Activated CD4-positive, alpha-beta T cell treated with anti-CD3 and anti-CD28 coated beads, Interleukin-2, amount 10 ng/mL, durations not matched to agents 24 days and 14 days (primary cell): ENCODE measurements at places on chromosomes 1 and 21. TPM values are rescaled to one million over a fixed set of nuclear protein-coding genes. Genes with fewer than 3 reads are reported as not detected.

Gene ADORA1
- not detected in 2 replicates for total RNA-seq

Gene KLF17
- not detected in 2 replicates for total RNA-seq

Gene S100A13
- 3.1 and 3.2 TPM in 2 replicates for total RNA-seq

Gene CD1C
- 0.45 and 0.65 TPM in 2 replicates for total RNA-seq

Gene COL6A1
- 0.40 and 0.47 TPM in 2 replicates for total RNA-seq

Gene GPR153
- total RNA-seq = 1.3 and 1.7 TPM in 2 replicates

- peak; percentile 83 for DNase-seq
Observed at GRCh38 chr1:172658871-172659453, at the start of gene FASLG. FASLG (plus strand) TSS chr1:172659103; CDS start chr1:172659202, 99 bp downstream.

GRCh38 chr1:59892841-59893811 lies 33.4 kb downstream of the CYP2J2 start:
- DNase-seq = no peak

- peak; percentile 69 for DNase-seq
Observed at GRCh38 chr1:198771563-198772153, 132.8 kb downstream of the PTPRC start.

GRCh38 chr1:219050822-219051125 lies 122.9 kb upstream of the LYPLAL1 start:
- no peak for DNase-seq

- DNase-seq = no peak
Observed at GRCh38 chr1:167748906-167749305, 27.1 kb downstream of the MPZL1 start.

DNA sequence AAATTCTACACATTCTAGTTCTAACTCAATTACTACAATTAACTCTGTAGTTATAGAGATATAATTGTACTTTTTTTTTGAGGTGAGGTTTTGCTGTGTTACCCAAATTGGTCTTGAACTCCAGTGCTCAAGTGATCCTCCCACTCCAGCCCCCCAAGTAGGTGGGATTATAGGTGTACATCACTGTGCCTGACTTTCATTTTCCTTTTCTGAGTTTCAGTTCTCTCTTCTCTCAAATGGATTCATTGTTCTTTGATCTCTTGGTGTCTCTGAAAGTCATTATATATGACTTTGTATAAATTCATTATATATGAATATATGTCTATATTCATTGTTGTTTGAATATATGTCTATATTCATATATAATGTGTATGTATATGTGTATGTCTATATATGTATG lies 74.0 kb upstream of the GALNT2 start:
- no peak for DNase-seq

GRCh38 chr1:232432313-232432712 lies 197.6 kb downstream of the SIPA1L2 start:
- DNase-seq = no peak

DNA sequence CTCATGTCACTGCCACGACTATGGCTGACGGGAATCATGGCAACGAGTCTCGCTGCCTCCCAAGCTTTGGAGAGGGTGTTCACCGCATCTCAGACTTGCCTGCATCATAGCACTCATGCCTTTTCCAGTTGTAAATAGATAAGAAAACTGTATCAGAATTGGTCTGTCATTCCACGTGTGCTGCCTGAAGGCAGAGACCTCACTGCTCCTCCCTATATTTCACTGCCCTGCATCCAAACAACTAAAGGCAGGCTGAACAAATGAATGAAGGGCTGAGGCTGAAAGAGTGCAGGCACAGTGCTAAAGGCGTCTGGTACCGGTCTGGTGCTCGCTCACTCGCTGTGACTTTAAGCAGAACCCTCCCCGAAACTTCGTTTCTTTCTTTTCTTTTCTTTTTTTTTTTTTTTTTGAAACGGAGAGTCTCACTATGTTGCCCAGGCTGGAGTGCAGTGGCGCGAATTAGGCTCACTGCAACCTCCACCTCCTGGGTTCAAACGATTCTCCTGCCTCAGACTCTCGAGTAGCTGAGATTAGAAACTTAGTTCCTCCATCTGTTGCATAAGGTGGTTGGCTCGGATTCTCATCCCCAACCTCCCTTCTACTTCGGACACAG lies 542 bp downstream of the EIF2B3 start:
- DNase-seq = no peak

GRCh38 chr1:99297923-99298322 lies 33.6 kb downstream of the PLPPR4 start:
- no peak for DNase-seq

DNA sequence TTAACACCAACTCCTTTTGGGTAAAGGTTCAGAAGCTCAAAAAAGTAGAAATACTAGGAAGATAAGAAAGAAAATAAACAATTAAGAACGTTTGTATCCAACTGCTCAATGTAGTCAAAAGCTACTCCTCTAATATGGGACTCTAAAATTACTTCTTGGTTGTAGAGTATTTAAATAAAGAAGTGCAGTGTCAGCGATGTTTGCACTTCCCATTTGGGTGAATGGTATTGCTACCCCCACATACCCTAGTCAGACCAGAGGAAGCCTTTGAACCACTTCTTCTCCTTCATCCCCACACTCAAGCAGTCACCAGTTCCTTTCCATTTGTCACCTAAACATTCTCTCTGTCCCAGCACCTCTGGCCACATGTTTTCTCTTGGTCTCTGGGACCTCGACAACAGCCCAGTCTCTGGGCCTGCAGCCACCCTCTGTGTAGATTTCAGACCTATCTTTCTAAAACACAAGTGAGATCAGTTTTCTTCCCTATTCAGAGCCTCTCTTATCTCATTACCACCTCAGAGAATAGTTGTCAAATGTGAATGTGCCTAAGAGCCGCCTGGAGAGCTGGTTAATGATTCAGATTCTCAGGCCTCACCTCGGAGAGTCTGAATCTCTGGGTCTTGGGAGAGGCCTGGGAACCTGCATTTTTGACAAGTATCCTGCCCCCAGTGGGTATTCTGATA lies 109.8 kb downstream of the OMA1 start:
- no peak for DNase-seq

DNA sequence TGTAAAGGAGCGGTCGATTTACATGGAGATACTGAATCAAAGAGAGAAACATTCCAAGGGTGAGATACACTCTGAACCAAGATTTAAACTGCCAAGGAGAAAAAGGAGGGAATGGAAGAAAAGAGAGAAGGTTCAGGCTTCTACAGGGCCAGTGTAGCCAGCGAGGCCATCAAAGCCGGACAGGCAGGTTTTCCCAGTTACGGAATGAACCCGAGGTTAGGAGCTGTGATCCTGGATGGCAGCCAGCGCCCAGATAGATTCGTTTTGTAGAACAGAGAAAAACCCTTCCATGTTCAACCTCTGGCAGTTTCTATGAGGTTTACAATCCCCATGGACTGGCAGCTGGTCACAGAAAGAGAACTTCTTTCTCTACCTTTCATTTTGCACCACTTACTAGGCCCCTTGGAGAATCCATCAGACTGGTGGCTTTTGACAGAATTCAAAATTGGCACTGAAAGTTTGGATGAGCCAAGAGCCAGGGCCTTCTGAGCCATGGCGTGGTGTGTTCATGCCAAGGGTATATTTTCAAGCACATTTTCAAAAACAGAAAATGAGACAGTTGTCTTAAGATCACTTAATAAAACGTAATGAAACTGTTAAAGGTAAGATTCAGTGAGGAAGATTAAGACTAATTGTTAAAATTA lies 171.5 kb downstream of the RUNX1 start:
- DNase-seq = no peak

GRCh38 chr1:220594356-220594755 lies 66.4 kb downstream of the MARK1 start:
- DNase-seq = no peak

GRCh38 chr1:243844186-243844585 lies 5.9 kb downstream of the AKT3 start:
- no peak for DNase-seq

- no peak for DNase-seq
Observed at GRCh38 chr1:53296117-53296749, 31.6 kb downstream of the LRP8 start.
